CD4-positive, alpha-beta memory T cell (primary cell): ENCODE measurements at places on chromosomes 16 and 17. TPM values are rescaled to one million over a fixed set of nuclear protein-coding genes. Genes with fewer than 3 reads are reported as not detected.

The SMTNL2 gene
- total RNA-seq = not detected

The TUBB3 gene
- not detected for total RNA-seq

The DOC2A gene
- total RNA-seq = 0.80 TPM

The RCVRN gene
- total RNA-seq = not detected

The ZC3H7A gene
- 85.0 TPM for total RNA-seq

The POLG2 gene
- 57.4 TPM for total RNA-seq

The KRTAP2-1 gene
- total RNA-seq = not detected

The NPB gene
- total RNA-seq = 0.79 TPM

The KRT28 gene
- total RNA-seq = not detected

The ABI3 gene
- total RNA-seq = 9.5 TPM

The HSPB9 gene
- not detected for total RNA-seq

The BICDL2 gene
- total RNA-seq = not detected

The HSD11B2 gene
- not detected for total RNA-seq

The GFAP gene
- total RNA-seq = not detected

The CPHXL gene
- not detected for total RNA-seq

The ABR gene
- total RNA-seq = 139 TPM

The TBC1D3D gene
- 0.50 TPM for total RNA-seq

The CBX4 gene
- 64.7 TPM for total RNA-seq

The MPP3 gene
- total RNA-seq = not detected

The CDH13 gene
- total RNA-seq = not detected

The CHTF8 gene
- 141 TPM for total RNA-seq

The NR1D1 gene
- 15.1 TPM for total RNA-seq

The KRTAP4-8 gene
- not detected for total RNA-seq

The CPNE7 gene
- total RNA-seq = 7.3 TPM

The SLFN12L gene
- total RNA-seq = 75.4 TPM

The CX3CL1 gene
- total RNA-seq = not detected

The CDT1 gene
- 0.17 TPM for total RNA-seq

The EXOC3L1 gene
- total RNA-seq = not detected

The EVI2A gene
- total RNA-seq = 133 TPM

The CIBAR2 gene
- not detected for total RNA-seq

The CES1 gene
- total RNA-seq = 0.47 TPM

The RNF222 gene
- 0.17 TPM for total RNA-seq

The CLEC18C gene
- 0.96 TPM for total RNA-seq

The AHSP gene
- total RNA-seq = not detected

The RPRML gene
- total RNA-seq = not detected

The NPIPA3 gene
- total RNA-seq = 2.9 TPM

The RPL26 gene
- 2,761 TPM for total RNA-seq

The HOXB4 gene
- 3.1 TPM for total RNA-seq

The OR4D1 gene
- 2.2 TPM for total RNA-seq

The SMIM22 gene
- total RNA-seq = not detected

The PHKB gene
- 56.4 TPM for total RNA-seq

The NUBP1 gene
- 23.5 TPM for total RNA-seq

The ANKFN1 gene
- total RNA-seq = not detected

The NEUROD2 gene
- total RNA-seq = not detected

The PPY gene
- not detected for total RNA-seq

The SPIRE2 gene
- total RNA-seq = 3.0 TPM

The TEKT1 gene
- not detected for total RNA-seq

The NGFR gene
- not detected for total RNA-seq

The CKLF gene
- total RNA-seq = 76.6 TPM

The RAB11FIP4 gene
- total RNA-seq = 44.1 TPM

The SCGB1C2 gene
- total RNA-seq = not detected

The ZKSCAN2 gene
- 3.6 TPM for total RNA-seq

The SCN4A gene
- total RNA-seq = 0.17 TPM

The OSGIN1 gene
- total RNA-seq = 1.2 TPM

The TBX21 gene
- 17.9 TPM for total RNA-seq

The PTGES3L gene
- total RNA-seq = 0.20 TPM
